Lung (tissue), 17 donors: ENCODE measurements at places on chromosomes 12 and 14.
A peak's percentile ranks its signal among the peaks of the same experiment; 100 is the strongest.

DNA sequence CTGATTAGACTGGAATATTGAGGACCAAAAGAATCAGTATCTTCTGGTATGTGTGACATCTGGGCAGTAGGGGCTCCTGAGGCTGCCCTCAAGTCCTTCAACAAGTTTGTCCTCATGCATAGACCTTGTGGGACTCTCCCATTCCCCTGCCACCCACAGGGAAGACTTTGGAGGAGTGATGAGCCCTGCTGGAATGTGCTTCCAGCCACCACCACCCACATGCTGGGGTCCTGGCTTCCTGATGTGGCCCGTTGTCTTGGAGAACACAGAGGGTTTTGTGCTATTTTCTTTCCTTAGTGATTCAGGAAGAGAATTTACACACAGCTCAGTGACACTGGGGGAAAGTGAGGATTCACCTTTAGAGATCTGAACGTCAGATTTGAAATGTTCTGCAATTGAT lies 29.2 kb upstream of the SEL1L start:
- no peak for DNase-seq

- no peak for DNase-seq
These were observed 47.5 kb upstream of the FOXG1 start for GRCh38 chr14:28719130-28719529.

GRCh38 chr14:61183196-61183885 lies 97.8 kb downstream of the TMEM30B start:
- peak; percentile 39 for DNase-seq

DNA sequence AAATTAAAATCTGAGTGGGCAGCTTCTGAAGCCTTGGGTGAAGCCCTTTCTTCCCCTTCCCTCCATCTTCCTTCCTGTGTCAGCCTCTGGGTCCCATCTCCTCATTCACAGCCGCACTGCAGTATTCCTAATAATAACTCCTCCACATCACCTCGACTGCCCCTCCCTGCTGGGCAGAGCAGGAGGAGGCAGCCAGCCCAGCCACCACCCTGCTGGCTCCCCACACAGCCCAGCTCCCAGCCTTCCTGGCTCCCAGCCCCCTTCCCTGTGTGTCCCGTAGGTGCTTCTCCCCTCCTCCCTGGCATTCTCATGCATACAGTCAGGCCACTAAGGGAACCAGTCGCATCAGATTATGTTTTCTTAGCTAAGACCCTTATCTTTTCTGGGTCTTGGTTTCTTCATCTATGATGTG lies 3.7 kb downstream of the IFFO1 start:
- DNase-seq: no peak

DNA sequence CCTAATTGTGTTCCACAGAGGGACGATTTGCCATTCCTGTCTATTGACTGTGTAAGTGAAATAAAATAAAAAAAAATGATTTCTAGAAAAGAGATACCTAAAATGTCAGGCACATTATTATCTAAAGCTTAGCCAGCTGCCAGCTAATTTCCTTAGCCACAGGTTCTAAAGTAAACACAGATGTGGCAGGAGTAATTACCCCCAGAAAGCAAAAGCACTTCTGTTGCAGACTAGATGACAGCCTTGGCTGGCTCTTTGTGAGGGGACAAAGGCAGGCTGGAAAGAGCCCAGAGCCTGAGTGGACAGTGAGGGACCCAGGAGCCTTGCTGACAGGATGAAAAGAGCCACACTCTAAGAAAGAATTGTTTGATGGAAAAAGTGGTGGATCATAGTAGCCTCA lies 418.1 kb downstream of the LRIG3 start:
- peak; percentile 51 for DNase-seq
